ENCODE measurements at places on chromosomes 11 and 22. TPM values are rescaled to one million over a fixed set of nuclear protein-coding genes. Genes with fewer than 3 reads are reported as not detected.

- H3K4me1 ChIP-seq = no peaks in the 10 kb centered on the region
- no peaks in the 10 kb centered on the region for H3K36me3 ChIP-seq
- H3K4me3 ChIP-seq = no peak overlapping the region
Observed at GRCh38 chr11:117976445-117976844, 9.7 kb upstream of the IL10RA start.

- no peaks in the 10 kb centered on the region for H3K27me3 ChIP-seq
- H3K4me3 ChIP-seq = no peak overlapping the region
- DNase-seq = no peak
- no peak overlapping the region for H3K27ac ChIP-seq
- no peaks in the 10 kb centered on the region for H3K4me1 ChIP-seq
Observed at GRCh38 chr11:44988981-44989635, 38.4 kb upstream of the TP53I11 start.

DNA sequence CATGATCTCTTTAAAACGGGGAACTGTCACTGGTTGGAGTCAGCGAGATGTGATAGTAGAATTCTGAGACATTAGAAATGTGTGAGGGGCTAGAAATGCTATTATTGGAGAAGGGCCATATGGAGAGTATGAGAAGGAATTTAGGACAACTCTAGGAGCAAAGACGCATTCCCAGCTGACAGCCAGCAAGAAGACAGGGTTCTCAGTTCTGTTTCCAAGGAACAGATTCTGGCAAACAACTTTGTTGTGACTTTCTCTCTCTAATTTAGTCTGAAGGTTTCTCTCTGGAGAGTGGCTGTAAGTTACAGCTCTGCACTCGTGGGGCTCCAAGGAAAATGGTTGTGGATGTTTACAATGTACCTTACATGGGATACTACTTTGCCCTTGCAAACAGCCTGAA is 876.3 kb downstream of the FAM181B start:
- H3K27ac ChIP-seq = no peak overlapping the region
- H3K27me3 ChIP-seq = no peaks in the 10 kb centered on the region
- H3K4me1 ChIP-seq = no peaks in the 10 kb centered on the region
- H3K36me3 ChIP-seq = no peaks in the 10 kb centered on the region

DNA sequence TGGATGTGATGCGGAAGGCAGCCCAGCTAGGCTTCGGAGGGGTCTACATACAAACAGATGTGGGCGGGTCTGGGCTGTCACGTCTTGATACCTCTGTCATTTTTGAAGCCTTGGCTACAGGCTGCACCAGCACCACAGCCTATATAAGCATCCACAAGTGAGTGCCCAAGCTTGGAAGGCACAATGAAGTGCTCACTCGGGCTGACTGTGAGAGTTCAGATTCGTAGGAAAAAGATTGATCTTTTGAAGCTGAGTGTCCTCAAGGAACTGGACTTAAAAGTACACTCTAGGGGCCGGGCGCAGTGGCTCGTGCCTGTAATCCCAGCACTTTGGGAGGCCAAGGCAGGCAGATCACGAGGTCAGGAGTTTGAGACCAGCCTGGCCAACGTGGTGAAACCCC is 3.7 kb downstream of the ACAD8 start:
- peaks cover 4% of the 10 kb centered on the region for H3K36me3 ChIP-seq
- H3K4me3 ChIP-seq = no peak overlapping the region
- DNase-seq = no peak
- peaks cover 12% of the 10 kb centered on the region for H3K4me1 ChIP-seq
- H3K27me3 ChIP-seq = no peaks in the 10 kb centered on the region

- no peak overlapping the region for H3K27ac ChIP-seq
- peaks cover 3% of the 10 kb centered on the region for H3K27me3 ChIP-seq
Observed at GRCh38 chr22:49103314-49104059, 724.2 kb downstream of the BRD1 start.

- no peaks in the 10 kb centered on the region for H3K36me3 ChIP-seq
- H3K27me3 ChIP-seq = no peaks in the 10 kb centered on the region
- H3K4me3 ChIP-seq = no peak overlapping the region
- DNase-seq = no peak
- no peaks in the 10 kb centered on the region for H3K4me1 ChIP-seq
- peak overlapping the region; percentile 28 for H3K27ac ChIP-seq
Observed at GRCh38 chr11:3152471-3153110, 12.5 kb downstream of the OSBPL5 start.

DNA sequence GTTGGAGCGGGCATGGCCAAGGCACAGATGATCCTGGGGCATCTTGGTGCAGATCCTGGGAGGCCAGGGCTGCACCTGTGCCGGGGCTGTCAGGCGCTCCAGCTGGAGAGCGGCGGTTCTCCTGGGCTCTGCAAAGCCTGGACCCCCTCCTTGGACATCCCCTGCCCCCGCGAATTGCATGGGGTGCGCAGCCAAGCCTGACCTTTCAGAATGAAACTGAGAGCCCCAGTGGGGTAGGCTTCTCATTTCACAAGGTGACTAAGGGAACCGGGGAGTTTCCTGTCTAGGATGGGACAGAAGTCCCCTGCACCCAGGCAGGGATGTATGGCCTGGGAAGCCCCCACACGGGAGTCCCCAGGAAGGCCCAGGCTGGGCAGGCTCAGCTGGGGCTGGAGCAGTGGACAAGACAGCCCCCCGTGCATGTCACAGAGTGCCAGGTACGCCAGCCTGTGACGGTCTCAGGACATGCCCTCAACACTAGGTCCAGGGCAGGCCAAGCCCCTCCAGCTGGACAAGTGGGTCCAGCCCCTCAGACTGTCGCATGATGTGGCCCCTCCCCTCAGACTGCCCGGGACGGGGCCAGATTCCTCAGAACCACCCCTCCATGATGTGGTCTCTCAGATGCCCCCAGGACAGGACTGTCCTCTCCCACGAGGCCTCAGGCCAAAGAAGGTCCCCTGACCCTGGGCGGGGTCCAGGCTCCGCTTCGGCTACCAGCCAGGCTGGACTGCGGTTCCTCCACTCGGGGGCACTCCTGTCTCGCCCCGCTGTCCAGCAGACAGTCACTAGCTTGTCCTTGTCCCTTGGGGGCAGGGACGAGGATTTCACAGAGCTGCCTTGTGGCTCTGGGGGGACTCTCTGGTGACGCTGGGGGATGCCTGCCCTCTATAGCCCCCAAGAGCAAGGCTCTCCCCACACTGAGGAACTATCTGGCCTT is 2.3 kb downstream of the LSP1 start:
- H3K4me3 ChIP-seq = no peak overlapping the region
- no peaks in the 10 kb centered on the region for H3K36me3 ChIP-seq
- H3K4me1 ChIP-seq = no peaks in the 10 kb centered on the region
- no peaks in the 10 kb centered on the region for H3K27me3 ChIP-seq
- no peak for DNase-seq

DNA sequence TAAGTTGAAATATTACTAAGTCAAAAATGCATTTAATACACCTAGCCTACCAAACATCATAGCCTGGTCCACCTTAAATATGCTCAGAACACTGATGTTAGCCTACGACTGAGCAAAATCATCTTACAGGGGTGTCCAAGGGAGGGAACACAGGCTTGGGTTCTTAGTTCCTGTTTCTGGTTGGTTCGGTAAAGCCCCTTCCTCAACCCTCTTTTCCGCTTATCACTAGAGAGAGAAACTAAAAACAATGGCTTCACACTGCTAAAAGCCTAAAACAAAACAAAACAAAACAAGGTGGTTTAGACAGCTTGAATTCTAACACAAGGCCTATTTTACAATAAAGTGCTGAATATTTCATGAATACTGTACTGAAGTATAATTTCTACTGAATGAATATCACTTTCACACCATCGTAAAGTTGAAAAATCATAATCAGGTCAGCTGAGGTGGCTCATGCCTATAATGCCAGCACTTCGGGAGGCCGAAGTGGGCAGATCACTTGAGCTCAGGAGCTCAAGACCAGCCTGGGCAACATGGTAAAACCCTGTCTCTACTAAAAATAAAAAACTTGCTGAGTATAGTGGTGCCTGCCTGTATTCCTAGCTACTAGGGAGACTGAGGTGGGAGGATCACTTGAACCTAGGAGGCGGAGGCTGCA is 118.0 kb downstream of the SIK3 start:
- no peak overlapping the region for H3K4me3 ChIP-seq
- no peak overlapping the region for H3K27ac ChIP-seq
- no peak for DNase-seq
- H3K36me3 ChIP-seq = no peaks in the 10 kb centered on the region

DNA sequence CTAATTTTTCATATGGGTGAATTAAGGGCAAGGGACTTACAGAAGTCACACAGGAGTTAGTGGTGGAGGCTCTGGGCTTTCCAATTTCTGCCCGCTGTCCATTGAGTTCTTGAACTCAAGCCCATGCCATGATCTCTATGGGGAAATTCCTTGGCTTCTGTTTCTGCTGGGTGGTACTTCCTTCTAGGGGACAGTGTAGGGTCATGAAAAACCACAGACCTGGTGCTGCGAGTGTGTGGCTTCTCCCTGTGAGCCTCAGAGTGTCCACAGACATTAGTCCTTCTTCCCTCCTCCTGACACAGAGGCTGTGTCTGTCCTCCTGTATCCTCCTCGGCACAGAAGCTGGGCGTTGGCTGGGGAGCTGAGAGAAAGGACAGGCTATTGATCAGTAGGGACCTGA is 6.3 kb upstream of the SEZ6L start:
- no peak for DNase-seq
- no peaks in the 10 kb centered on the region for H3K36me3 ChIP-seq
- H3K4me3 ChIP-seq = no peak overlapping the region

GRCh38 chr11:131867457-131868257 is 497.2 kb downstream of the NTM start:
- no peaks in the 10 kb centered on the region for H3K36me3 ChIP-seq
- H3K4me3 ChIP-seq = no peak overlapping the region
- H3K4me1 ChIP-seq = no peaks in the 10 kb centered on the region
- no peaks in the 10 kb centered on the region for H3K27me3 ChIP-seq
- H3K27ac ChIP-seq = no peak overlapping the region

DNA sequence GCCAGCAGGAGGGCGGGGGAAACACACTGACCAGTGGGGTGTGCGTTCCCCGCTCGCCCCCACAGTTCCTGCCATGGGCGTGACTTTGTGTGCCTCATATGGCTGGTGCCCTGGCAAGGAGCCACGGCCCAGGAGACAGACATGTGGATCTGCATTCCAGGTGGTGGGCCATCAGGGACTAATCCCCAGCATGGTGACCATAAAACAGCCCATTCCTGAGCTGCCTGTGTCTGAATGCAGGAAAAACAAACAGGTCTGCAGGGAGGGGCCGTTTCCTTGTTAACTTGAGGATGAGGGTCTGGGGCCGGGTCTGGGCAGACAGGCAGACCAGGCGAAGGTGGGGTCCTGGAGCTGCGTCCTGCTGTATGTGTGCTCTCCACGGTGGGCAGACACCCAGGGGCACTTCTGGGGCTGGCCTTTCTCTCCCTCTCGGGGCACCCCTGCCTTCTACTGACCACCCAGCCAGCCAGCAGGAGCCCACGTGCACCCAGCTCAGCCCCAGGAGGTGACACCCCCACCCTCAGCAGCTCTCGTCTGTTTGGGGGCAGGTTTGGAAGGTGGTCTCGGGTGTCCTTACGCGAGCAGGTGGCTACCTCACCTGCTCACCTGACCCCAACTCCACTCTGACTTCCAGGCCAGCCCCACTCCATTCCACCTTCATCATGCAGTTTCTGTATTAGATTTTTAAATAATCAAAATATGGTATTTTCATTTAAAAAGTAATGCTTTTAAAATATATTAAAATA is 120.3 kb downstream of the KCNQ1OT1 start:
- H3K4me1 ChIP-seq = no peaks in the 10 kb centered on the region
- H3K27ac ChIP-seq = no peak overlapping the region
- H3K27me3 ChIP-seq = no peaks in the 10 kb centered on the region
- no peak overlapping the region for H3K4me3 ChIP-seq

DNA sequence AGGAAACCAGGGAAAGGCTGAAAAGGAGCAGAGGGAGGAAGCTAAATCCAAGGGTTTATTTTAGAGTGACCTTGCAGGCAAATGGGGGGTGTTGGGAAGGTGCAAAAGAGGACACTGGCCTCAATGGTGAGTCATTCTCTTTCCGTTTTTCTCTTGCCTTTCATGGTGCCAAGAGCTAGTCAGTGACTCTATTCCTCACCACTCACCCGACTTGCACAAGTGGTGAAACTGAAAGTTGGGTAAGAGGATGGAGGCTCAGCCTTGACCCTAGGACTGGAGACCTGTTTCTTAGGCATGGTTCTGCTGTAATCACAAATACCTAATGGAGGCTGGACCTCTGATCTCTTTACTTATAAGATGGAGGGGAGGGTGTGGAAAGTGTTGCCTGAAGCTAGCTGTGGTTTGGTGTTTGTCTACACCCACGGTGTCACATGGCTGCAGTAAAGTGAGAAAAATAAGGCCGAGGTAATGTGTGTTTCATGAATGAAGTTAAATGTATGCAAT is 67.3 kb upstream of the CREB3L1 start:
- no peaks in the 10 kb centered on the region for H3K4me1 ChIP-seq
- no peak for DNase-seq
- H3K27me3 ChIP-seq = no peaks in the 10 kb centered on the region
- no peak overlapping the region for H3K27ac ChIP-seq
- no peaks in the 10 kb centered on the region for H3K36me3 ChIP-seq

DNA sequence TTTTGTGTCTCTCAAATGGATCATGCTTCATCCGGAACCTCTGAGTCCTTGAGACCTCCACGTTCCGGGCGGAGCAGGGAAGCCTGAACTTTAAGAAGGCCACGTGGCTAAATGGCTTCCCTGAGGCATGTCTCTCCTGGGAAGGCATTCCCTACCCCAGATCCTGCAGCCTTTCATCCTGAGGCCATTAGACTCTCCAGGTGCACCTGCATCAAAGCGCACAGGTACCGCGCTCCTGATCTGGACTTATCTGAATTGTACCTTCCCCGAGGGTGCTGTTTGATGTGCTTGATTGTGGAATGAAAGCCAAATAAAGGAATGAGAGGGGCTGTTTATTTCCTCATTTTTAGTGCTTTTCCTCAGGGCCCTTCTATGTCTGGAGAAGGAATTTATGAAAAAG is 22.5 kb downstream of the C22orf31 start:
- no peaks in the 10 kb centered on the region for H3K27me3 ChIP-seq
- no peak overlapping the region for H3K4me3 ChIP-seq
- DNase-seq = no peak
- H3K4me1 ChIP-seq = peaks cover 27% of the 10 kb centered on the region

GRCh38 chr11:115458877-115459276 is 45.3 kb downstream of the CADM1 start:
- no peaks in the 10 kb centered on the region for H3K27me3 ChIP-seq
- DNase-seq = no peak
- peaks cover 17% of the 10 kb centered on the region for H3K4me1 ChIP-seq
- no peaks in the 10 kb centered on the region for H3K36me3 ChIP-seq
- no peak overlapping the region for H3K4me3 ChIP-seq

GRCh38 chr22:33984656-33985285 is 64.5 kb upstream of the LARGE1 start:
- no peaks in the 10 kb centered on the region for H3K27me3 ChIP-seq
- no peak for DNase-seq
- H3K4me1 ChIP-seq = peaks cover 10% of the 10 kb centered on the region
- H3K27ac ChIP-seq = no peak overlapping the region

GRCh38 chr11:76835928-76836612 is 24.6 kb upstream of the ACER3 start:
- H3K27ac ChIP-seq = no peak overlapping the region
- H3K4me1 ChIP-seq = no peaks in the 10 kb centered on the region
- H3K4me3 ChIP-seq = no peak overlapping the region
- no peaks in the 10 kb centered on the region for H3K27me3 ChIP-seq

GRCh38 chr11:41666951-41667653 is 207.7 kb upstream of the LRRC4C start:
- no peak overlapping the region for H3K4me3 ChIP-seq
- DNase-seq = no peak
- H3K27me3 ChIP-seq = no peaks in the 10 kb centered on the region
- no peaks in the 10 kb centered on the region for H3K36me3 ChIP-seq
- no peak overlapping the region for H3K27ac ChIP-seq

OR4A16 gene
- not detected for total RNA-seq

IRAG1 gene
- 2.3 TPM for total RNA-seq

MYEOV gene
- not detected for total RNA-seq

ALG8 gene
- 36.8 TPM for total RNA-seq

KCNJ11 gene
- total RNA-seq = 0.75 TPM

TLCD5 gene
- total RNA-seq = 1.2 TPM

Measured in liver (tissue), 10 donors.